ENCODE measurements at places on chromosomes 5 and 9. TPM values are rescaled to one million over a fixed set of nuclear protein-coding genes. Genes with fewer than 3 reads are reported as not detected.

- DNase-seq, result peak; percentile 50
- H3K27ac ChIP-seq, result no peak overlapping the region
- H3K36me3 ChIP-seq, result no peaks in the 10 kb centered on the region
- peaks cover 18% of the 10 kb centered on the region for H3K4me1 ChIP-seq
Measured at GRCh38 chr5:72093217-72093616, 14.1 kb upstream of the MAP1B start.

SPINK13 gene
- total RNA-seq, result not detected

DNA sequence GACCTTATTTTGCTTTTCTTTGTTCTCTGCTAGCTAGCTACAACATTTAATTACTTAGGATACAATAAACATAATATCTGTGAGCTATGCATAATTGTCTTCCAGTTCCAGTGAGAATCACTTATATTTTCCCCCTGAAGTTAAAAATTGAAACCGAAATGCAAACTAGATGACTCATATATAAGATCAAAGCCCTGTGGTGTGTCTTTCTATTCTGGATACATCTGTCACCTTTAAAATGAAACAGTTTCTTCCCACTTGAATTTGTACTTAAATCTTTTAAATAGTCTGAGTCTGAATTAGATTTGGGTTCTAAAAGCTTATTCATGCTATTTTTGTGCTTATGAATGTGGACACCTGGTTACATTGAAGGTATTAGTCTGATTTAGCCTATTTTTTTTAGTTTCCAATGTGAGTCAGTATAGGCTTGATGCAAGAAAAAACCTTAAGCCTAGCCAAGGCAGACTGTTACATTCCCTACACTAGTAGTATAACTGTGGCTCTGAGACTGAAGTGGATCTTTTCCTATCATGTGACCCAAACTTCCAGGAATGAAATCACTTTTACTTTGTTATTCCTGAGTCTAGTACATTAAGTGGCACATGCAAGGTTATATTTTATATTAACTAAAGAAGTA lies 703.5 kb upstream of the RGMB start:
- peaks cover 7% of the 10 kb centered on the region for H3K4me1 ChIP-seq
- no peak overlapping the region for H3K27ac ChIP-seq

- H3K27me3 ChIP-seq, result no peaks in the 10 kb centered on the region
- H3K4me1 ChIP-seq, result peaks cover 6% of the 10 kb centered on the region
- DNase-seq, result no peak
Measured at GRCh38 chr9:129432297-129433154, 188.4 kb downstream of the C9orf50 start.

DNA sequence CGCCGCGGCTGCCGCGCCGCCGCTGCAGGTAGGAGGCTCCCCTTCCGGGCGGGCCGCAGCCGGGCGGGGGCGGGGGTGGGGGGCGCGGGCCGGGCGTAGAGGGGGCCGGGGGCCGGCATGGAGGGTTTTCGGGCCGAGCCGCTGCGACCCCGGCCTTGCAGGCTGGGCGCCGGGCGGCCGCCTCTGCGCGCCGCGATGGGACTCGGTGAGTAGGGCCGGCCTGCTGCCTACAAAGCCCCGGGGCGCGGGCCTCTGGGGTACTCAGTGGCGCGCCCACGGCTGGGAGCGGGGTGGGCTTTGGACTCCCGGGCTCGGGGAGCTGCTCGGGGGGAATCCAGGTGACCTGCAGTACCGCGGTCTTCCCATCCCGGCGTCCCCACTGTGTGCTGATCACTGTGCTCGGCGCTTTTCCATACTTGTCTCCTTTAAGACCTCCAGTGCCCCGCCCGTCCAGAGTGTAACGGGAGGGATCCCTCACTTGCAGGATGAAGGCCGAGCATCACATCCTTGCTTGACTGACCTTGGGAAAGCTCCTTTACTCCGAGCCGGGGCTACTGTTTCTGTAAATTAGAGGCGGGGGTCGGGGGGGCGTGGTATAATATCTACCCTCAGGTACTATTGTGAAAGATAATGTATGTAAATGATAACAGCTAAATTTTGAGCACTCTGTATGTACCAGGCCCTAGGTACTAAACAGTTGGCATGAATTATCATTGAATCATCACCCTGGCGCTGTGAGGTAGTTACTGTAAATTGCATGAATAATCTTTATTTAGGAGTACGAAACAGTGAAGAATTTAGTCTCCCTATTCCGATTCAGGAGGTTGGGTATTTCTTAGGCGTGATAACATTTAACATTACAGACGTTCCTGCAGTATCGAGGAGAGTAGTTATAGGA lies 672 bp downstream of the MSANTD3 start:
- H3K27me3 ChIP-seq, result no peaks in the 10 kb centered on the region
- peaks cover 60% of the 10 kb centered on the region for H3K4me1 ChIP-seq
- peaks cover 25% of the 10 kb centered on the region for H3K36me3 ChIP-seq
- peak; percentile 46 for DNase-seq
- H3K4me3 ChIP-seq, result peak overlapping the region; percentile 91

DNA sequence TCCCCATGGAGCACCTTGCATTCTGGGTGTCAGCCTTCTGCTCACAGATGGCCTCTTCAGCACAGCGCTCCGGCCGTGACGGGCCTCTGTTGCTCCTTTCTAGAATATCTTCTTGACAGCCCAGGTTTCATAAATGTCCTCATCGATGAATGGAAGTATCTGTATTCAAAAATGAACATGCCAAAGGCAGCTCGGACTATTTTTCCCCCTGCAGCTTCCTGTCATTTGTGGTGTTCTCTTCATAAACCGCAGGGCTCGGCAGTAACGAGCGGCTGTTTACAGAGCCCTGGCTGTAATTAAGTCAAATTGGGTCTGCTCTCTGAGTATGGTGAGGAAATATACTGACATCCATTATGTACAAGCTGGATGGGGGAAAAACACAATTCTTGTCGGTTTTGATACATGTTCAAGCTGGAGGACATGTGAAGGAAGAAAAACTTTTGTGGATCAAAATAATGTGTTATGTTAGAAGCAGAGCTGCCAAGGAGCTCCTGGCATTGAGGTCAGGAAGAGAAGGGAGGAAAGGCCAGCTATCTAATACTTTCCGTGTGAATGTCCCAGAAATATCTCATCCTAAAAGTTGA lies 154.1 kb upstream of the CD180 start:
- H3K36me3 ChIP-seq, result no peaks in the 10 kb centered on the region
- peaks cover 2% of the 10 kb centered on the region for H3K27me3 ChIP-seq
- H3K27ac ChIP-seq, result no peak overlapping the region
- H3K4me3 ChIP-seq, result no peak overlapping the region
- no peak for DNase-seq

LECT2 gene
- total RNA-seq, result not detected

DNA sequence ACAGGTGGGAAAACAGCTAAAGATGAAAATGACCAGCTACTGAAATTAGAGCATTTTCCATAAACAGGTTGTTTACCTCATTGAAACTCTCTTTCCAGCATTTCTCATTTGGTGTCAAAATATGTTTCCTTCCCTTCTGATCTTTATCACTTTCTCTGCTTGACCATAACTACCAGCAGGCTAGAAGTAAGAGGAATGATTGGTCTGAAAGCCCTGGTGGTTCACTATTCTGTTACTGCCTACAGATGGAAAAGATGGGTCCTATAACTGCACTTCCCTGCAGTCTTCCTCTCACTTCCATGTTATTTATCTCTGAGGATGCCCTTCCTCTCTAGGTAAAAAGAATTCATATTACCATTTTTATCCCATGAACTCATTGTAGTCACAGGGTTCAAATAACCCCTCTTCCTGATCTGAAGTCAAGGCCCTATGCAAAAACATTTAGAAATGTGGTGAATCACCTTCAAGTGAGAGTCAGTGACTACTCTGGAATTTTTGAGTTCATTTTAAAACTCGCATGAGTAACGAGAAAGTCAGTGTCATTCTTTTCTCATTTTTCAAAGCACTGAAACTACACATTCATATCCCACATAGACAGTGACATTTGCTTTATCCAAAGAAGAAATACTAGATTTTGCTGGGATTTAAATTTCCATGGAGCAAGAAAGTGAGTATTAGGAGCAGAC lies 51.7 kb downstream of the ZNF474 start:
- peaks cover 14% of the 10 kb centered on the region for H3K36me3 ChIP-seq

DNA sequence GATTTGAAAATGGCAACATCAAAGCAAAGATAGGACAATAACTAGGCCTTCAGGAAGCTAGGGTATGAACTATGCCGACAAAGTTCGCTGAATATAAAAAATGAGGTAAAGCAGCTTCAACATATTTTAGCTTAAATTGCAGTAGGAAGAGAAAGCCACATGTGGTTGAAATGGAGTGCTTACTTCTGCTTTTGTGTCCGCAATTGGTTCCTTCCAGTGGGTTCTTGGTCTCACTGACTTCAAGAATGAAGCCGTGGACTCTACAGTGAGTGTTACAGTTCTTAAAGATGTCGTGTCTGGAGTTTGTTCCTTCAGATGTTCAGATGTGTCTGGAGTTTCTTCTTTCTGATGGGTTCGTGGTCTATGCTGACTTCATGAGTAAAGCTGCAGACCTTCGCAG lies 95.2 kb downstream of the APTX start:
- H3K27me3 ChIP-seq, result peaks cover 18% of the 10 kb centered on the region
- no peaks in the 10 kb centered on the region for H3K36me3 ChIP-seq
- no peak overlapping the region for H3K27ac ChIP-seq
- H3K4me1 ChIP-seq, result no peaks in the 10 kb centered on the region

DNA sequence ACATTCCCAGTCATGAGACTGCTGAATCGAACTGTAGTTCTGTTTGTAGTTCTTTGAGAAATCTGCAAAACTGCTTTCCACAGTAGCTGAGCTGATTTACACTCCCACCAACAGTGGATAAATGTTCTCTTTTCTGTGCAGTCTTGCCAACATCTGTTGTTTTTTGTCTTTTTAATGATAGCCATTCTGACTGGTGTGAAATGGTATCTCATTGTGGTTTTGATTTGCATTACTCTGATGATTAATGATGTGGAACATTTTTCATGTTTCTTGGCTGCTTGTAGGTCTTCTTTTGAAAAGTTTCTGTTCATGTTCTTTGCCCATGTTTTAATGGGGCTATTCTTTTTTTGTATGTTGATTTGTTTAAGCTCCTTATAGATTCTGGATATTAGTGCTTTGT lies 187.3 kb upstream of the TLE4 start:
- peaks cover 5% of the 10 kb centered on the region for H3K36me3 ChIP-seq
- H3K27me3 ChIP-seq, result peaks cover 2% of the 10 kb centered on the region
- DNase-seq, result peak; percentile 36
- no peak overlapping the region for H3K27ac ChIP-seq

DNA sequence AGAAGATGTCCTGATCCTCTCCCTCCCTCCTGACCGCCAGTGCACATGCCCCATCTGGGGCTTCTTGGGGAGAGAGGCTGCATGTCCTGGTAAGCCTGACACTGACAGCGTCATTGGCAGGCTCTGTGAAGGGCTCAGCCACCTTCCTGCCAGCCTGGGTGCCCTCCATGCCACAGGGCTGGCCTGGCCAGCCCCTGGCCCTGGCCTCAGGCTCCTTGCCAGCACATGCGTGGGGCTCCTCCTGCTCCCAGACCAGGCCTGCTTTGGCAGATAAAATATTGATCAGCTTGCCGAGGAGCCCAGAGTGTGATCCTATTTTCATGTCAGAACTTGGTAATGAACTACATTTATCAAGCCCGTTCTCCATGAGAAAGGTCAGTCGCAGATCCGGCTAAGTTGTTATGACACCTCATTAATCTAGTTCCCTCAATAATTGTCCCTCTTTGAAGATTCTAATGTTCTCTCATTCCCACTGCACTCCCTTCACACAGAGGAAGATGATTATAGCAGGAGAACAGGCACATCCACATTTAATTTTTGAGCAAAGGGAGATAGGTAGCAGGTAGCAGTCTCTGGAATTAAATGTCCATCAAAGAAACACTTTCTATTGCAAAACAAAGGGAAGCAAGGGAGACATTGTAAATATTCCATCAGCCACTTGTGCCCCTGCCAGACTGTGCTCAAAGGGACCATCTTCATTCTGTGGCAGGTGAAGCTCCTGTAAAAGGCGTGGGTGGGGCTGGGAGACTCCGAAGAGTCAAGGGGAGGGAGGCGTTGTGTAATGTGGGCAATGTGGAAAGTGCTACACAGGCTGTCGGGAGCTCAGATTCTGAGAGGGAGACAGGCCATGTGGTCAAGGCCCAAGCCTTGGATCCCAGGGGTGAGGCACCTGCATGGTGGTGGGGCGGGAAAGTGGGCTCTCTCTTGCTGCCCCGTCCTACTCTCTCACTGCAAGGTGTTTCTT lies 272.0 kb downstream of the HSPA4 start:
- no peaks in the 10 kb centered on the region for H3K36me3 ChIP-seq
- DNase-seq, result no peak
- H3K27me3 ChIP-seq, result peaks cover 28% of the 10 kb centered on the region
- H3K4me1 ChIP-seq, result no peaks in the 10 kb centered on the region
- H3K4me3 ChIP-seq, result no peak overlapping the region
- no peak overlapping the region for H3K27ac ChIP-seq

DNA sequence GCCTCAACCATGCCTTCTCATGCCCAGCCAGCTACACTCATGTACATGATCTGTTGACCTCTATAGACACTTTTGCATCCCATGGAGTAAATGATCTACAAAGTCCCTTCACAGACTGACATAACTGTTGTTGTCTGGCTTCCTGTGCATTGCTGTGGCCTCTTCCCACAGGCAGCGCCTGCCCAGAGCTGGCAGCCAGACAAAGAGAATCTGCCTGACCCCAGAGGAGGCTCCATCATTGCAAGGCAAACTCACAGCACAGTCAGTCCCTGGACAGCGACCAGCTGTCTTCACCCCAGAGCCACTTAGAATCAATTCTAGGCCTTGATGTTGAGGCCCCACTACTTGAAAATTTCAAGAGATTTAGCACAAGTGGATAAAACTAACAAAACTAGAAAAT lies 65.5 kb downstream of the INSYN2B start:
- peaks cover 46% of the 10 kb centered on the region for H3K4me1 ChIP-seq
- peaks cover 14% of the 10 kb centered on the region for H3K36me3 ChIP-seq
- H3K4me3 ChIP-seq, result no peak overlapping the region
- peak; percentile 59 for DNase-seq
- no peak overlapping the region for H3K27ac ChIP-seq

GRCh38 chr9:4596165-4596922 lies 65.8 kb upstream of the PLPP6 start:
- no peak for DNase-seq
- peaks cover 32% of the 10 kb centered on the region for H3K27me3 ChIP-seq
- H3K4me1 ChIP-seq, result peaks cover 4% of the 10 kb centered on the region
- no peak overlapping the region for H3K4me3 ChIP-seq
- no peak overlapping the region for H3K27ac ChIP-seq

- H3K27ac ChIP-seq, result no peak overlapping the region
- no peak overlapping the region for H3K4me3 ChIP-seq
- H3K36me3 ChIP-seq, result no peaks in the 10 kb centered on the region
- H3K27me3 ChIP-seq, result no peaks in the 10 kb centered on the region
Measured at GRCh38 chr9:26375448-26375847, 517.2 kb downstream of the CAAP1 start.

GRCh38 chr9:121885345-121885901 lies 207.7 kb downstream of the TTLL11 start:
- peak overlapping the region; percentile 24 for H3K27ac ChIP-seq
- H3K36me3 ChIP-seq, result no peaks in the 10 kb centered on the region
- H3K4me1 ChIP-seq, result peaks cover 71% of the 10 kb centered on the region
- peaks cover 2% of the 10 kb centered on the region for H3K27me3 ChIP-seq
- peak; percentile 28 for DNase-seq
- peak overlapping the region; percentile 13 for H3K4me3 ChIP-seq

- H3K36me3 ChIP-seq, result peaks cover 4% of the 10 kb centered on the region
- peak overlapping the region; percentile 94 for H3K27ac ChIP-seq
- peak; percentile 50 for DNase-seq
- peak overlapping the region; percentile 91 for H3K4me3 ChIP-seq
Measured at GRCh38 chr5:96660971-96661854, 963 bp upstream of the CAST start.

FRRS1L gene
- not detected for total RNA-seq

All from HFFc6 (cell line).